SW480 (cell line): ENCODE measurements at places on chromosomes 16 and 17.

- DNase-seq: peak; percentile 47
These were observed 11.5 kb upstream of the TPPP3 start for GRCh38 chr16:67404740-67405226.

DNA sequence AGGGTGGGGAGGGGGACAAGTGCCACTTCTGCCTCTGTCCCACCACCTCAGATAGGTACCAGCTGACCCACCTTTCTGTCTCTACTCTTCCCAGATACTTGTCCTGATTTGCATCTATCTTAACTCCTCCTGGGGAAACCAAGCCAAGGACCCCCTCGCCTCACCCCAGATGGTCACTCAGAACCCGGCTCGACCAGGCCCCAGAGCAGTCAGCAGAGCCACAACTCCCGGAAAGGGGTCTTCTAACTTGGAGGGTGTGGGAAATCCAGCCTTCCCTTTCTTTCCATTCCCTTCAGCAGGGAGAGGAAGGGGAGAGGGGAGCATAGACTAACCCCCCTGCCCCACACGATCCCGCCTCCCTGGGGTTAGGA lies 1.9 kb downstream of the CAVIN1 start:
- DNase-seq: no peak

- no peak for DNase-seq
These were observed 787.9 kb upstream of the EEF2KMT start for GRCh38 chr16:5885521-5885920.

- no peak for DNase-seq
These were observed 4.7 kb upstream of the CDT1 start for GRCh38 chr16:88798772-88799455.

- no peak for DNase-seq
These were observed 20.8 kb downstream of the ATP6V0D1 start for GRCh38 chr16:67460168-67460567.

DNA sequence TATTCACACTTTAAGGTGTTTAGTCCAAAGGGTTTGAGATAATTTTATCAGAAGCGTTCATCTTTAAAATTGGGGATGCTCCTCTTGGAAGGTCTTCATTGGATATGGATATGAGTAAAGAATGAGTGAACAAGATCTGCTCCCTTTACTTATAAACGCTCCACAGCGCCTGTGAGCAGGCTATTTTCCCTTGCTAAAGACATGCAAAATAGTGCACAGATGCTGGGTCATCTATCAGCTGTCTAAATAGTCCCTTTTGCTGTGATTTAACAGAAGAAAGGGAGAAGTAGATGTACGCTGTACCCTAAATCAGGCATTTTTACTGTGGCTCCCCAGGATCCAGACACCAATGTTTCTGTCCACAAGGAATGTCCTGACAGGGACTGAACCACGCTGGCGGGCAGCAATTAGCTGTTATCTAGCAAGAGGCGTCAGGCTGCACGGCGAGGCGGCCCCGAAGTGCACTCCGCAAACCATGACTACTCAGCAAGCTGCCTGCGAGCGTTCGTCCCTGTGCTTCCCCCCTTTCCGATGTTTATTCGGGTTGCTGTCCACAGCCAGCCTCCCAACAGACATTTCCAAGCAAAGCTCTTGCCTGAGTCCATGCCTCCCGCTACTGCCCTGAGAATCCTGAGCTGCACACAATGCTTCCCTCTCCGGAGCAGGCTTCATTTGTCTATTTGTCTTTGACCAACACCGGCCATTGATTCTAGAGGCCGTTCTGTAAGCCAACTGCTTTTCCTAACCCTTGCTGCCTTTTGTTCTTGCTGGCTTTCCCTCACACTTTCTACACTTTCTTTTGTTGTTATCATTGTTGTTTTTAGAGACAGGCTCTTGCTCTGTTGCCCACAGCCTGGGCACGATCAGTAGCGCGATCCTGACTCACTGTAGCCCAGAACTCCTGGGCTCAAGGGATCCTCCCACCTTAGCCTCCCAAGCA lies 55.7 kb upstream of the CNEP1R1 start:
- no peak for DNase-seq

DNA sequence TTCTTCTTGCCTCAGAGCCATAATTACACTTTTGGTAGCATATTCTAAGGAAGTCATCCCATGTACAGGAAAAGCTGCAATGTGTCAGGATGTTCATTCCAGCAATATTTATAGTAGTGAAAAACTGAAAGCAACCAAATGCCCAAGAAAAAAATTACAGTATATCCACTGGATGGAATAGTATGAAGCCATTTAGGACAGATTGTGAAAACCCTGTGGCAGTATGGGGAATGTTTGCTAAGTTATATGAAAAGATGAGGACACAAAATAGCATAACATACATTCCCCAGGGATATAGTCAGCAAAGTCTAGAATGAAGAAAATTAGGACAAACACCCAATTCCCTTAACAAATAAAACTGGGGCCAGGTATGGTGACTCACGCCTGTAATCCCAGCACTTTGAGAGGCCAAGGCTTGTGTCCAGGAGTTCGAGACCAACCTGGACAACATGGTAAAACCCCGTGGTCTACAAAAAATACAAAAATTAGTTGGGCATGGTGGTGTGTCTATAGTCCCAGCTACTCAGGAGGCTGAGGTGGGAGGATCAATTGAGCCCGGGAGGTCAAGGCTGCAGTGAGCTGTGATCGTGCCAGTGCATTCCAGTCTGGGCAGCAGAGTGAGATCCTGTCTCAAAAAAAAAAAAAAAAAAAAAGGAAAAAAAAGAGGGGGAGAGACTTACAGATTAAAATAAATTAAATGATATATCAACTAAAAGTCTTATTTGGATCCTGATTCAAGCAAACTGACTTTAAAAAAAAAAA lies 2.3 kb downstream of the LRRC3C start:
- no peak for DNase-seq
